ENCODE measurements at places on chromosomes 4 and X.

DNA sequence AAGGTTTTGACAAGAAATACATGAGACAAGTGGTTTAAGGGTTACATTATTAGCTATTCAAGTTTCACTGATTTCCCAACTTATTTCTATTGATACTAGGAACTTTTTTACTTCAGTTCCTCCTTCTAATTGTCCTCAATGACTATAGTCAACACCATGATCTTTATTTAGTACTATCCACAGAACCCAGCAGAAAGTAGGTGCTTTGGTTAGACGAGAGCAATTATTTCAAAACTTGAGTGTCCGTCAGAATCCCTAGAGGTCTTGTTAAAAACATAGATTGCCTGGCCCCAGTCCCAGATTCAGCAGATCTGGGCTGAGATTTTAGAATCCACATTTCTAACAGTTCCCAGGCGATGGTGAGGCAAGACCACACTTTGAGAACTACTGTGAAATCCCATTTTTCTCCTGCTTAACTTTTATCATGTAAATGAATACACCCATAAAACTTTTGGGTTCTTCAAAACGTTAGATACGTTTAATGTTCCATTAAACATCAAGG is 17.9 kb downstream of the EXOC1 start:
- no peak for DNase-seq

DNA sequence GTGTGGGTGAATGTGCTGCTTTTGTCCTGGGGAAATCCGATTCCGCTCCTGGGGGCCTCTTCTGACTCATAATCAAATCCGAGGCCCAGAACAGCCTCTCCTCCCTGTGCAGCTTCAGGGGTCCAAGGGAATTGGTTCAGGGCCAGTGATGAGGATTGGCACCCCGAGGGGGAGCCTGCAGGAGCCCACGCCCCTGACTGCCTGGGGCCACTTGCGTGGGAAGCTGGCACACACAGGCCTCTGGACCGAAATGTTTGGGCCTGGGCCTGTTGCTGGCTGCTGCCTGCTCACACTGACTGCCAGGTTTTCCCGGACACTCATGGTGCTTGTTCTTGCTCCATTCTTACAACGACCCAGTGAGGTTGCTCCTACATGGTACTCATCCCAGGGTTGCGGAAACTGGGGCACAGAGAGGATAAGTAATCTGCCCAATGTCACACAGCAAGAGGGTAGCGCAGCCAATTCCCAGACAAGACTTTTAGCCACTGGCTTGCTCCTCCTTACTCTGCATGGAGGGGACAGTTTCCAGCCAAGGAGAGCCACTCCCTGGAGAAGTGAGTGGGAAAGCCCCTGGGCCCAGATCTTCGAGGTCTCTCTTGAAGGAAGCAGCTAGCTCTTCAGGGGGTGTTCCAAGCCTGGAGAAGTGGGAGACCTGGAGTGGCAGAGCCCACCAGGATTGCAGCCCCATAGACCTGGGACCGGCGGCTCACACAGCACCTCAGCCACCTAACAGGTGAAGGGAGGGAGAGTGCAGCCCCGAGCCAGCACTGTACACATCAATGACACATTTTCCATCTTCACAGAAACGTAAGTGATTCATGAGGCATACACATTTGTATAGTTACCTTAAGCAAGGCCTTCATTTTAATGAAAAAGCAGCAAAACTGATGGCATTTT is 20.3 kb downstream of the CFAP99 start:
- no peak for DNase-seq

GRCh38 chr4:19406789-19407188 is 844.9 kb upstream of the SLIT2 start:
- DNase-seq, result no peak

GRCh38 chr4:2510351-2511259 is 25.8 kb upstream of the FAM193A start:
- DNase-seq, result no peak

- no peak for DNase-seq
Measured at GRCh38 chrX:153693216-153694086, 5.7 kb downstream of the SLC6A8 start.

GRCh38 chrX:114611018-114611619 is 27.2 kb downstream of the HTR2C start:
- DNase-seq, result no peak

- DNase-seq, result no peak
Measured at GRCh38 chr4:128847082-128847724, 37.7 kb downstream of the JADE1 start.

GRCh38 chrX:131938749-131939148 is 84.4 kb upstream of the STK26 start:
- DNase-seq, result no peak

GRCh38 chr4:36189511-36190226 is 54.6 kb downstream of the ARAP2 start:
- DNase-seq, result no peak

GRCh38 chr4:91914176-91914804 is 389.5 kb upstream of the GRID2 start:
- DNase-seq, result no peak

GRCh38 chrX:12446342-12447075 is 308.2 kb downstream of the FRMPD4 start:
- DNase-seq, result no peak

- DNase-seq, result no peak
Measured at GRCh38 chrX:15758140-15758539, 20.1 kb downstream of the CA5B start.

GRCh38 chr4:5683566-5683965 is 24.8 kb downstream of the EVC2 start:
- DNase-seq, result no peak

DNA sequence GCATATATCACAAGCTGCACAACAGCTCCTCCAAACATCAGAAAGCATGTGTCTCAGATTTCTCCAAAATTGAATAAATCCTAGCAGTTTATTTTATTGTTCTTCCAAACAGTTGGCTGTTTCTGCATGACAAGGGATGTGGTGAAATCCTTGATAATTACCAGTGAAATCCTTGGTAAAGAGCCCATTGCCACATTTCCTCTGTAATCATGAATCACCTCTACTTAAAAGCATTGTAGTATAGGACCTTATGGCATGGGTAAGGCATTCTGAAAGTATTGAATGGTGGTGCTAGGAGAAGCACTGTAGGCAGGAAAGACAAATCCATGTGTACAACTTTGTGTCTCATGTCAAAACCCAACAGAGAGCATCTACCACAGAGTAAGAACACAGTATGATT is 135.8 kb upstream of the NDST3 start:
- DNase-seq, result no peak

GRCh38 chrX:69503228-69503781 is 821 bp upstream of the NALF2 start:
- DNase-seq, result no peak

- DNase-seq, result no peak
Measured at GRCh38 chr4:16056681-16057385, 27.0 kb downstream of the PROM1 start.

- no peak for DNase-seq
Measured at GRCh38 chr4:52201715-52202114, 150.6 kb downstream of the SPATA18 start.

- DNase-seq, result no peak
Measured at GRCh38 chr4:159048166-159048886, 54.6 kb upstream of the RAPGEF2 start.

All from activated T-cell treated with anti-CD3 and anti-CD28 coated beads for 4 hours (primary cell).